ENCODE measurements at places on chromosomes 11 and 22. TPM values are rescaled to one million over a fixed set of nuclear protein-coding genes. Genes with fewer than 3 reads are reported as not detected.

Gene NAV2
- total RNA-seq, result 20.5 TPM

Gene ENTHD1
- not detected for total RNA-seq

Gene TH
- not detected for total RNA-seq

Gene DSCAML1
- 0.35 TPM for total RNA-seq

Gene SPA17
- 18.0 TPM for total RNA-seq

Gene PKP3
- 41.0 TPM for total RNA-seq

Gene RAB38
- 1.0 TPM for total RNA-seq

Gene C1QTNF4
- not detected for total RNA-seq

Gene APOL4
- total RNA-seq, result not detected

Gene MEI1
- not detected for total RNA-seq

Gene TMEM151A
- 1.9 TPM for total RNA-seq

Gene ESAM
- 13.1 TPM for total RNA-seq

Gene CCDC15
- 0.86 TPM for total RNA-seq

Gene OR52H1
- total RNA-seq, result not detected

Gene TSSK2
- not detected for total RNA-seq

Gene ARRB1
- 12.6 TPM for total RNA-seq

Gene UFD1
- 99.2 TPM for total RNA-seq

Gene TEAD1
- total RNA-seq, result 50.4 TPM

Gene PAK1
- total RNA-seq, result 21.8 TPM

Gene CHST1
- 1.9 TPM for total RNA-seq

Gene TMEM86A
- total RNA-seq, result 0.38 TPM

Gene SYT8
- total RNA-seq, result 0.26 TPM

Gene TCN1
- total RNA-seq, result 0.42 TPM

Gene CCDC87
- total RNA-seq, result 0.61 TPM

Gene LINC01488
- not detected for total RNA-seq

Gene OR51E2
- total RNA-seq, result not detected

Gene OR5B3
- total RNA-seq, result not detected

Gene GDPD4
- not detected for total RNA-seq

Gene OR52N4
- not detected for total RNA-seq

Gene ZBTB16
- 1.1 TPM for total RNA-seq

Gene SCUBE2
- 0.41 TPM for total RNA-seq

Gene KCTD14
- total RNA-seq, result 1.6 TPM

Gene LGR4
- total RNA-seq, result 39.9 TPM

Data from A549 treated with Mapracorat at 1 μM for 4 hours (cell line).